Right ventricle myocardium inferior (tissue), 1 donor: ENCODE measurements at places on chromosomes 3 and 15. TPM values are rescaled to one million over a fixed set of nuclear protein-coding genes. Genes with fewer than 3 reads are reported as not detected.
A peak's percentile ranks its signal among the peaks of the same experiment; 100 is the strongest.

DUOXA2 gene
- total RNA-seq = not detected

ZCWPW2 gene
- total RNA-seq = 2.0 TPM

SPRED1 gene
- total RNA-seq = 9.9 TPM

RAD51 gene
- 2.0 TPM for total RNA-seq

CYP8B1 gene
- total RNA-seq = not detected

A4GNT gene
- total RNA-seq = not detected

ZBBX gene
- not detected for total RNA-seq

FETUB gene
- not detected for total RNA-seq

CNTN3 gene
- total RNA-seq = 3.4 TPM

KLHL40 gene
- not detected for total RNA-seq

- DNase-seq = no peak
Measured at GRCh38 chr3:169965562-169966427, 812 bp upstream of the SEC62 start.

GRCh38 chr3:147354623-147355022, 51.7 kb downstream of the ZIC4 start:
- no peak for DNase-seq

DNA sequence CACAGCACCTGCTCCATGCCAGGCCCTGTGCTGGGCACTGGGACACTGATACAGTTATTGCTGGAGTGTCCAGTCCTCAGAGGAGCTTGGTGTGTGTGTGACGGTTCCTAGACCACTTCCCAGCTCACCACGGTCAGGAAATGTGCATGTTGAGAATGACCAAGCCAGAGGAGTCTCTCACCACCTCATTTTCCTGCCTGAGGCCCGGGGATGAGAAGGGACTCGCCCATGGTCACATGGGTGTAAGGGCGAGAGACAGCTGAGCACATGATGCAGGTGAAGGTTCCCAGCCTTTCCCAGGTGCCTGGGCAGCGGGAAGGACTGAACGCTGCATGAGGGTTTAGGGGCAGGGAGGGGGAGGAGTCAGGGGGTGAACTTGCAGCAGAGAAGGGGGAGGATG, 180.9 kb upstream of the TLE3 start:
- no peak for DNase-seq

DNA sequence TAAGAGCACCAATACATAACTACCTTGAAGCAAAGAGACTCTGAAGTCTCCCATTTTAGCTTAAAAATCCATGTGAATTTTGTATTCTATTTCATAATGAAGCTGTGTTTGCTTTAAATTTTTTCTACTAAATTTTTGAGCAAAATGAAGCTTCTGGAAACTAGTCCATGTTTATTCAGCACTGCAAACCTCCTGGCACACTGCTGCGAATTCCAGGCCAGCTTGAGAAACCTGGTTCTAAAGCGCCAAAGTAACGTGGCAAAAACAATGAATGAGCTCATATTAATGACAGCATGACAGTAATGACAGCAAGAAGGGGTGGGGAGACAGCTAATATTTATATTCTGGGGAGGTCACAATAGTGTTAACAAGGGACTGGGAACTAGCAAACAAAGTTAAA, 25.7 kb downstream of the CEP152 start:
- DNase-seq = no peak

GRCh38 chr15:74317820-74318375, 49.5 kb downstream of the CYP11A1 start:
- peak; percentile 86 for DNase-seq

- DNase-seq = no peak
Measured at GRCh38 chr3:40766396-40766795, 241.6 kb downstream of the ZNF621 start.

- DNase-seq = no peak
Measured at GRCh38 chr3:25291481-25291905, 136.6 kb upstream of the RARB start.

GRCh38 chr3:66642484-66642883, 141.7 kb upstream of the LRIG1 start:
- no peak for DNase-seq

DNA sequence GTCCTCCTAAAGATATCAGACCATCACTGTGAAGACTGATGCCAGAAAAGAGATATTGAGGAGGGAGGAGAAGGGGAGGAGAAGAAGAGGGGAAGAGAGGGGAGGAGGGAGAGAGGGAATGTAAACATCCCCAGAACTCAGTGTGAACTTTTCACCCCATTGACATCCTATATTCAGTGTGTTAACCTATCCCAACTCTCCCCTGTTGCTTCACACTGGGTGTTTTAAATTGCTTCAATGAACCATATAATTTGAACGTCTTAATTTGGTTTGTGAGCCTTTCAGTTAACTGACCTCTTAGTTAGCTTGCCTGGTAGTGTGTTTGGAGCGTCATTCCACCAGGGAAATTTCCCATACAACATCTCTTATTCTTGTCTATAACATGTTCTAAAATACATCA, 29.8 kb upstream of the PTPRG start:
- DNase-seq = no peak

DNA sequence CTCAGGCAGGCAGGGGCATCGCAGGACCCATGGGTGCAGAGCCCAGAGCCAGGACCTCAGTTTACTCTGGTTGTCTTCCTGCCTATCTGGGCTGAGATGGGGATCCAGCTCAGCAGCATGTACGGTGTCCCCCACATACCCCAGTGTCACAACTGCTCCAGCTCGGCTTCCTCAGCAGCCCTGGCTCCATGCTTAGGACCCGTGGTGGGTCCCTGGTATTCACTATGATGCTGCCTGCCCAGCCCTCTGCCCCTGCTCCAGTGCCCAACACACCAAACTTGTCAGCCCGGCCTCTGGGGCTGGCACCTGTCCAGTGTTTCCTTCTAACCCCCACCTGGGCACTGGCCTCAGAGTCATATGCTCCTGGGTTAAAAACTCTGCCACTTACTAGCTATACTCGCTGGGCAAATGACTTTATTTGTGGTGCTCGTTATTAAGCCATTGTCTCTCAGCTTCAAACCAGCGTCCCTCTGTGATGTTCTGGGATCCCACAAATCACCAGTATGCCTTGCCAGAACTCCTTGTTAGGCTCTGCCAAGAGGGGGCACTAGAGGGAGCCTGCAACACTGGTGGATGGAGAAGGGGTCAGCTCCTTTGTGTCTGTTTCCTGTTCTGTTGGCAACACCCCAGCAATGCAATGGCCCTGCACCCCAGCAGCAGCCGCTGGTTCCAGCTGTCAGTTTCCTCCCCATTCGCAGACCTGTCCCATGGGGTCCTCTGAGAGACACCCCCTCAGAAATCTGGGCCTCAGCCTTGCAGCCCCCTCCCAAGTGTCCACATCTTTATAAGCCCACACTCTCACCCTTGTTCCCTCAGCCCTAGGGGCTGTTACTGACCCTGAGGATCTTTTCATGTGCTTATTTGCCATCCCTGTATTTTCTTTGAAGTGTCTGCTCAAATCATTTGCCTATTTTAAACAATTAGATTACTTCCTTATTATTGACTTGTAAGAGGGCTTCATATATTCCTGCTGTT, 24.1 kb upstream of the MRPS22 start:
- DNase-seq = no peak

DNA sequence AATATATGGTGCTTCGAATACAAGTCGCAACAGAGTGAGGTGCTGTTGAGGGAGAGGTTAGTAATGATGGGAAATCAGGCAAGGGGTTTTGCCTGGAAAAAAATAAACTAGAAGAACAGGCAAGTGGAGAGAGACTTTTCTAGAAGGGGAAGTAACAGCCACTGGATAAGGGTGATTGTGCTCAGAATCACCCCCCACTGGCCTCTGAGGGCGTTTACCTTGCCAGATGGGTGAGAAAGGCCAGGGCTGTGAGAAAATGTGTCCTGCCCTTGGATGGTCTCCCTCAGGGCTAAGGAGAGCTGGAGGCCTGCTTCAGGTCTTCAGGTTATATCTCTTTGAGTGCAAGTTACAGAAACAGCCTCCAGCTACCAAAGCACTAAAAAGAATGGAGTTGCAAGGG, 151.8 kb downstream of the MEX3B start:
- DNase-seq = no peak

DNA sequence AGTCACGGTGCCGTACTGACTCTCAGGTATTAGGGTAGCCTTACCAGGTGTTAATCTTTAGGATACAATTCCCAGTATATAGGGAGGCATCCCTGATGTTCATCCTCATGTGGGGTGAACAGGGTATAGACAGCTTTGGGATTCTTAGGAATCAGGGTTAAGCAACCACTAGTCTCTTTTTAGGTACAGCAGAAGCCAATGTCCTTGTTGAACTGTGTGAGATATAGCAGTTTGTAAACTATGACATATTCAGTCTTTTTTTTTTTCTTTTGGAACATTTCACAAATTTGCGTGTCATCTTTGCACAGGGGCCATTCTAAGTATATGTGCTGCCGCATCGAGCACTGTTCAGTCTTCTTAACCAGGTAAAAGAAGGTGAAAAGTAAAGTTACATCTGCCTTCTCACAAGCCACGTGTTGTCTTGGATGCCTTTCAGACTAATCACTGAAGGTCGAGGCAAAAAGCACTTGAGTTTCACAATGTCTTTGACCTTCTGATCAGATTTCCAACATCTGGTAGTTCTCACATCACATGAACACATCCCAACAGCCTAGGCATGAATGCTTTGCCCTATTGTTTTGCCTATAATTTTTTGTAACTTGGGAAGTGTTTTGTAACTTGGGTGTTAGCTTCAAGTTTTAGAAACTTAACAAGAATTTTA, 17.2 kb downstream of the TSEN2 start:
- no peak for DNase-seq

- no peak for DNase-seq
Measured at GRCh38 chr15:84859651-84860050, 24.8 kb upstream of the SLC28A1 start.

GRCh38 chr15:80885016-80885579, 104.5 kb downstream of the MESD start:
- no peak for DNase-seq

DNA sequence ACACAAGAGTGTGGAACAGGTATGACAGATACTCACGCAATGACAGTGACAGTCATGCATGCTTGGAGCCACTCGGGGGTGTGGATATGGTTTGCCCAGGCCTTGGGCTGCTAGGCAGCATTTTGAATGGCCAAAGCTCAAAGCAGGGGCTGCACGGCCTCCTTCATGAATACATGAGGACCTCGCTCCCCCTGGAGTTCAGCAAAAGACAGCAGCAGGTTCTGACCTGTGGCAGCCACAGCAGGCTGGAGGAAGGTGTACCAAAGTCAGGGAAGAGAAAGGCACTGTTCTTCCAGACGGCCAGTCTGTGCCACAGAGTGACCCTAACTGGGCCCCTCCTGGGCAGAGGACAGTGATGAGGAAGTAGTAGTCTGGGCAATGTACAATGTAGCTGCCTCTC, 88.2 kb upstream of the C2CD4B start:
- DNase-seq = no peak

DNA sequence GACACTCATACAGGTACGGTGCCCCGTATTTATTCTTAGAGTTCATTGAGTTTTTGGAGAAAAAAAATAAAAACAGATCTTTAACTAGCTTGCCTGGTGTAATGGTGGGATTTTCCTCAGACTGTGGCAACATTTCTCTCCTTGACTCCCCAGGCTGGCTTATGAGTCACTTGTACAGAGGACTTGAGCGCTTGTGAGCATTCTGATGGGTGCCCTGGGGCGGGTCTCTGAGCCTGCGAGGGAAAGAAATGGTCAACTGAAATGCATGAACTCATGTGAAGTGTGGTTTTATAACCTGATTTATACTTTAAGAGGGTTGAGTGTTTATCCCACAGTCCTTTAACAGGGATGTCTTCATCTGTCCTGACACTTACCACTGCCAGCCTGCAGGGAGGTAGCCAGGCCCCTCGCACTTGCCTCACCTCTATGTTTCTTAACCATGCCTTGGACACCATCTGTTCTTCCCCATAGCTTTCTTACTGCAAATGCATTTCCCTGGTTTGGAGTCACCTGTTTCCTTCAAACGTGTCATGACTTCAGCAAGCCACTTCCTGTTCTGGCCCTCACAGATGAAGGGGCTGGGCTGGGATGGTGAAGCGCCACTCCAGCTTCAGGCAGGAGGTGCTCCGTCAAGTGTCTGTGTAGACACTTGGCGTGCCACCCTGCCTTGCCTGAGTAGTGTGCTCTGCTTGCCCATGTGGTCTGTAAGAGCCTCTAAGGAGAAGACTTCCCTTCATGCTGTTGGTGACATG, 118.7 kb downstream of the PDE8A start:
- DNase-seq = no peak

- no peak for DNase-seq
Measured at GRCh38 chr15:74489518-74490338, 28.8 kb upstream of the UBL7 start.

- DNase-seq = no peak
Measured at GRCh38 chr15:81819924-81820635, 225.7 kb downstream of the MEX3B start.

GRCh38 chr3:27826448-27826847, 104.3 kb upstream of the EOMES start:
- no peak for DNase-seq

DNA sequence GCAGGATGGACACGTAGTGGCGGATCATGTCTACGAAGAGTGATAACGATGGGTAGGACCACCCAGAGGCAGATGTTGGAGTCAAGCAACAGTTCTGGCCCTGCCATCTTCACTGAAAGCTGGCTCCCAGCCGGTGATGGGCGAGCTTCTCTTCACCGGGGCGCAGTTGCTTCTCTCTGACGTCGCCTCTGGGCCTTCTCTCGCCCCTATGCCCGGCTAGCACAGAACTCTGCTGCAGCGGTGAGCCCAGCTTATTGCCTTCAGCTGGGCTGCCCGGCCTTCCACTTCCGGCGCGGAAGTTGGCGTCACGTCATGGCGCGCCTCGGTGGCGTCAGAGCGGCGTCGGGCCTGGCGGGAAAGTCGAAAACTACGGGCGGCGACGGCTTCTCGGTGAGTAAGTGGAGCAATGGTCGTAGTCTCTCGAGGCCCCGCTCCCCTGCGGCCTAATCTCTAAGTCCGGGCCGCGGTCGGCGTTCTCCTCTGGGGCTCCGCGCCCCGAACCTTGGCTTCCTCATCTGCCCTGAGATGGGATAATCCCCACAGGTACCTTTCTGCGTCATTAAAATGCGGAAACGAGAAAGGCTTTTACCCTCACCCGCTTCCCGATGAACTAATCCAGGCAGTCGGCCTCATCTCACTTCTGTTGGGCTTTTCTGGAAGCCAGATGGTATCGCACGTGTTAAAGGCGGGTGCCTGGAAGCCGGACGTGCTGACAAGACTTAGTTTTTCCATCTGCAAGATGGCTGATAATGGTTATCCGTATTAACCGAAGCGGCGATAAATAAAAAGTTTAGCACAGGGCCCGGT, at the start of gene FANCD2:
FANCD2 (plus strand) TSS at position 354 of the 807 bp plus-strand sequence. CDS start 2,221 bp downstream, outside the sequence.
- DNase-seq = peak; percentile 94
